ENCODE measurements at places on chromosomes 3 and 15.

GRCh38 chr3:140758791-140759444 is 81.1 kb downstream of the TRIM42 start:
- no peak for DNase-seq

- DNase-seq = no peak
Measured at GRCh38 chr15:94476686-94477085, 245.3 kb downstream of the MCTP2 start.

- no peak for DNase-seq
Measured at GRCh38 chr3:159144472-159144871, 342.6 kb downstream of the MFSD1 start.

- no peak for DNase-seq
Measured at GRCh38 chr3:138038725-138039462, 28.9 kb downstream of the CLDN18 start.

DNA sequence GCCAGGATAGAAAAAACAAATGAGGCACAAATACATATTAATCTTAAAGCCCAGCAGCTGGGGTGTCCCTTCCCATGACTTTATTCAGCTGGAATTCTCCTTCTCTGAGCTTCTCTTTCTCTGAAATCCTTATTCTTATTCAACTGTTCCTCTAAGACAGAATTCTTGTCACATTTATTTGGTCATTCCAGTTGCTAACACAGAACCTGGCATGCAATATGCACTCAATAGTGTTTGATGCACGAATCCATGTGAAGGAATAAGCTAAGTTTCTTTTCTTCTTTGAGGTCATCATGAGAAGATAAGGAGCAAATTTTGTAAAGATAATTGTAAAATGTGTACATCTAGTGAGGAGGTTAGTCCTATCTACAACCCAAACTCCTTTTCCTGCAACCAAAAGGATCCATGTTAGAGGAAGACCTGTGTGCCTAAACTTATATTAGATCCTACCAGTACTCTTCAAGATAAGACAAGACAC is 154.2 kb upstream of the KCNMB2 start:
- no peak for DNase-seq

All from stimulated activated effector memory CD8-positive, alpha-beta T cell treated with anti-CD3 and anti-CD28 coated beads, Interleukin-12 subunit alpha, Interleukin-12 subunit beta, amount 100 ng/mL, for 72 hours (primary cell).